ENCODE measurements at places on chromosomes 2 and 18. TPM values are rescaled to one million over a fixed set of nuclear protein-coding genes. Genes with fewer than 3 reads are reported as not detected.

Gene MRO
- not detected for total RNA-seq

Gene LYG2
- not detected for total RNA-seq

Gene DAPL1
- not detected for total RNA-seq

DNA sequence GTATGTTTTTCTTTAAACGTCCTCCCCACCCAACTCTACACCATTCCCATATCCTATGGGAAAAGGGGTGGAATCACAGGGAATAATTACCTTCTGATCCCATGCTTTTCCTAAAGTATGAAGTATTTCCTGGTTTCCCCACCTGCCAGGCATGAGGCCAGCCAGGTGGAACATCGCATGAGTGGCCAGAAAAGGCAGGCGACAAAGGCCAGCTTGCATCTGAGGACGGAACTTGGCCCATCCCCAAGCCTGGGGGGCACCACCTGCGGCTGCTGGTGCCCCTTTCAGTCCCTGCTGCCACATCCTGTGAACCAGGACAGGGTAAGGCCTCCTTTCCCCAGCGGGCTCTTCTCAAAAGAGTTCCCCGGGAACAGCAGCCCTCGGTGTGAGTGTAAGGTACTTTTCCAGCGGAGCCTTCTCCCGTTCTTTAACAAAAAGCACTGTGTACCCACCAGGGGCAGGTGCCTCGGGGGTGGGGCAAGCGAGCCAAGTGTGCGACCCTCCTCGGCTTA is 1.2 kb upstream of the ERFE start:
- no peak overlapping the region for H3K27ac ChIP-seq
- no peaks in the 10 kb centered on the region for H3K36me3 ChIP-seq
- no peak overlapping the region for H3K4me3 ChIP-seq
- peaks cover 14% of the 10 kb centered on the region for H3K27me3 ChIP-seq
- no peak for DNase-seq

DNA sequence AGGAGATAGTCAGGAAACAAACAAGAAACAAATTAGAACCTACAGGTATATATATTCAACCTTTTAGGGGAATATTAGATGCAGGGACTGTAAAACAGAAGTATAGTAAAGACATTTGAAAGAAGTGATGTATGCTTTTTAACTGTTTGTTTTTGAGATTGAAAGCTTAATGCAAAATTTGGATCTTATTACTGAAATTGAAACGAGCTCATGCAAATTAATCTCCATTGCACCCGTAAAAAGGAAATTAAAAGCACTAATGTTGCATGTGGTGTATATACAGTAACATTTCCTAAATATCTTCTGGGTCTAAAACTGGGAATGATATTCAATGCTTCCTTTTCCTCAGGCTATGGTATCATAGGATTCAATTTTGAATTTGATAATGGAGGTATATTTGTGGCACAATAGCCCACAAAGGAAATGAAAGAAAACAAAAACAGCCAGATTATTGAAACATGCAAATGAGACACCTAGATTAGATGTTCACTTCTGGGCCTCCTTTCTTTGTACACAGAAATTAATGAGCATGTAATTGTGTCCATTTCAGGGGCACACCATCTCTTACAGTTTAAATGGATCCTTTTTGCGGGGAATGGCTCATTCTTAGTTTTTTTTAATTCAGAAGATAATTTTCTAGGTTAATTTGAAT is 1.6 kb upstream of the ELOA2 start:
- no peak overlapping the region for H3K4me3 ChIP-seq
- H3K36me3 ChIP-seq, result no peaks in the 10 kb centered on the region
- H3K27ac ChIP-seq, result no peak overlapping the region
- DNase-seq, result no peak
- no peaks in the 10 kb centered on the region for H3K4me1 ChIP-seq

DNA sequence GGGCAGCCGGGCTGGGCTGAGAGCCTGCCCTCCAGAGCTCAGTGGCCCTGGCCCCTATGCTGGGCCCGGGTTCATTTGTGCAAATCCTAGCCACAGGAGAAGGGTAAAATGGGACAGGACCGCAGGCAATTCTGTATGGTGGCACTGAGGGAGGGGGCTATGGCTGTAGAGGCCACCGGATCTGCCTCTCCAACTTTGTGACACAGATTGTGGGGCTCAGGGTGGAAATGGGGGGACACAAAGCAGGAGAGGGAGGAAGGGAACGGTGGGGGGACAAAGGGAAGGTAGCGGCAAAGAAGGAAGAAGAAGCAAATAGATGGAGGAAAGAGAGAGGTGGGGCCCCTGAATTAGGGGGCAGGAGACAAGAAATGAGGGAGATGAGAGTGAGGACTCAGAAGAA is 201.1 kb downstream of the SMAD2 start:
- H3K4me3 ChIP-seq, result no peak overlapping the region
- no peak for DNase-seq
- H3K36me3 ChIP-seq, result no peaks in the 10 kb centered on the region
- H3K27me3 ChIP-seq, result peaks cover 6% of the 10 kb centered on the region
- H3K27ac ChIP-seq, result no peak overlapping the region
- H3K4me1 ChIP-seq, result no peaks in the 10 kb centered on the region

DNA sequence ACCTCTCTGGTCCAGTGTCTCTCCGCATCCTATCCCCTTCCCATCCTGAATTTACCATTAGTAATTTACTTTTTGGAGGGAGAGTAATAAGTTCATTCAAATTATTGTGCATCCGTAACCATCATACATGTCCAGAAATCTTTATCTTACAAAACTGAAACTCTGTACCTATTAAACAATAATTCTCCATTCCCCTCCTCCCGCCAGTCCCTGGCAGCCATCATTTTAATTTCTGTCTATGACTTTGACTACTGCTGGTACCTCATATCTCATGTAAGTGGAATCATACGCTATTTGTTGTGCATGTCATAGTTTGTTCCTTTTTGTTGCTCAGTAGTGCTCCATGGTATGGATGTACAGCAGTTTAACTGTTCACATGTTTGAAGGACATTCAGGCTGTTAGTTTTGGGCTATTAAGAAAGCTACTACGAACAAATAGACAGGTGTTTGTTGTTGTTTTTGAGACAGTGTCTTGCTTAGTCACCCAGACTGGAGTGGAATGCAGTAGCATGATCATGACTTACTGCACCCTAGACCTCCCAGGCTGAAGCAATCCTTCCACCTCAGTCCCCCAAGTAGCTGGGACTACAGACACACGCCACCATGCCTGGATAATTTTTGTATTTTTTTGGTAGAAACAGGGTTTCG is 2.0 kb downstream of the LIMS1 start:
- no peaks in the 10 kb centered on the region for H3K27me3 ChIP-seq
- H3K27ac ChIP-seq, result no peak overlapping the region
- H3K36me3 ChIP-seq, result peaks cover 5% of the 10 kb centered on the region
- H3K4me1 ChIP-seq, result peaks cover 26% of the 10 kb centered on the region
- peak overlapping the region; percentile 17 for H3K4me3 ChIP-seq

DNA sequence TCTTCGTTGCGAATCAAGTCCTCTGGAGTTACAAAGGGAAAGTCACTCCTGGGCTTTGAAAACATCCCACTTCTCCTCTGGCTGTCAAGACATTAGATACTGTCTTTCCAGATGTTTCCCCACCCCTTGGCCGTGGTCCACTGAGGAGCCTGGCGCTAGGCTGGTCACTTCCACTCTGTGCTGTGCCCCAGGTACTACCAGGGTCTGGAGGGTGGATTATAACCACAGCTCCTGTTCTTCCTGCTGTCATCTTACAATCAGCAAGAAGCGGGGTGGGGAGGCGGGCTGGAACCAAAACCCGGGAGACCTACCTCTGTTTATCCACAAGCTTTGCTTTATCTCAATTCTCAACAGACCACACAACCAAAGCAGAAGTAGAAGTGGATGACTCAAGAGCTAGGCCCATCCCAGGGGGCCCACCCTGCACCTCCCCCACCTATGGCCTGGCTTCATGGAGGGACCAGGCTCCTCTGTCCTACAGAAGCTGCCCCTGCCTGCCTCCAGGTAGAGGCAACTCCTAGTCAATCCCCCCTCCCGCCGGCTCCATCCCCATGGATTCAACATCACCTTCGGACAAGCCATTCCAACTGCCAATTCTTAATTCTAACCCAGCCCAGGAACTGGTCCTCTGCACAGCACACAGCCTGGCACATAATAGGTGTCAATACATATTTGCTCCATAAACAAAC is 17.8 kb downstream of the SMAD7 start:
- peaks cover 91% of the 10 kb centered on the region for H3K4me1 ChIP-seq
- peak overlapping the region; percentile 80 for H3K4me3 ChIP-seq
- H3K27ac ChIP-seq, result peak overlapping the region; percentile 98
- no peaks in the 10 kb centered on the region for H3K36me3 ChIP-seq
- no peaks in the 10 kb centered on the region for H3K27me3 ChIP-seq

DNA sequence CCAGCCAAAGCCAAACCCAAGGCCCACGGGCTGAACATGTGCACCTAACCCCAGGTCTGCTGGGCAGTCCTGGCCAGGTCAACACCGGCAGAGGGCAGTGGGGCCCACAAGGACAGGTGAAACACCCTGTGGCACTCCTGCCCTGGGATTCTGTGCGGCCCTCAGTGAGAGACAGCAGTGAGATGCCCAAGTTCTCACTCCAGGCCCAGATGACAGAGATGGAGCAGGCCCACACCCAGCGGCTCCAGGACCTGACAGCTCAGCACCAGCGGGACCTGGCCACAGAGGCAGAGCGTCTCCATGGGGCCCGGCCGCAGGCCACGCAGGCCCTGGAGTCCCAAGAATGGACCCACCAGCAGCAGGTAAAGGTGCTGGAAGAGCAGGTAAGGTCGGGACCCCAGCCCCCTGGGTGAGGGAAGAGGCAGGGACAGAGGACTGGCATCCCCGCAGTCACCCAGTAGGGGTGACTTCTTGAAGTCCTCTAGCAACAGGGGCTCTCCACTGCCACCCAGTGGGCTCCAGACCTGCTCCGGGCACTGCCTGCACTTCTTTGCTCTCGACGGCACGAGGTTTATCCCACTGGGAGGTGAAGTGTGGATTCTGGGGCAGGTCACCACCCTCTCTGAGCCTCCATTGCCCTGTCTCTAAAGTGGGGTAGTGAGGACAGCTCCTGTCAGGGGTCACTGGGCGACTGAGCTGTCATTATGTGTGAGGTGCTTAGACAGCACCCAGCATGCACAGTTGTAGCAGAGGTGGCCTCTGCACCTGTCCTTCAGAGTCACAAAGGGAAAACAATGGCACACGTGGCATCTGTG is 8.8 kb upstream of the SNED1 start:
- H3K36me3 ChIP-seq, result no peaks in the 10 kb centered on the region
- no peak overlapping the region for H3K27ac ChIP-seq
- H3K27me3 ChIP-seq, result peaks cover 2% of the 10 kb centered on the region
- no peak overlapping the region for H3K4me3 ChIP-seq
- H3K4me1 ChIP-seq, result no peaks in the 10 kb centered on the region

- no peaks in the 10 kb centered on the region for H3K27me3 ChIP-seq
- H3K4me3 ChIP-seq, result no peak overlapping the region
- H3K36me3 ChIP-seq, result peaks cover 10% of the 10 kb centered on the region
Observed at GRCh38 chr2:68110102-68110501, 47.3 kb upstream of the C1D start.

GRCh38 chr2:201784563-201784962 is 3.8 kb upstream of the ALS2 start:
- DNase-seq, result no peak
- peaks cover 11% of the 10 kb centered on the region for H3K4me1 ChIP-seq
- H3K27ac ChIP-seq, result no peak overlapping the region
- peaks cover 3% of the 10 kb centered on the region for H3K27me3 ChIP-seq
- no peaks in the 10 kb centered on the region for H3K36me3 ChIP-seq
- H3K4me3 ChIP-seq, result no peak overlapping the region

Data from activated CD4-positive, alpha-beta memory T cell treated with anti-CD3 and anti-CD28 coated beads for 36 hours (primary cell).